ENCODE measurements at places on chromosomes 12 and 14. TPM values are rescaled to one million over a fixed set of nuclear protein-coding genes. Genes with fewer than 3 reads are reported as not detected.

Gene CCDC198
- total RNA-seq: not detected

Gene ACOT6
- not detected for total RNA-seq

Gene PPP4R4
- 4.9 TPM for total RNA-seq

Gene OR4K5
- total RNA-seq: not detected

Gene ZNF10
- 4.8 TPM for total RNA-seq

Gene CEP83
- total RNA-seq: 15.0 TPM

Gene PPP2R3C
- total RNA-seq: 51.7 TPM

Gene CFAP251
- 2.2 TPM for total RNA-seq

Gene DTX3
- total RNA-seq: 19.3 TPM

Gene AGAP2
- total RNA-seq: 85.1 TPM

Data from activated CD4-positive, alpha-beta memory T cell treated with anti-CD3 and anti-CD28 coated beads, Interleukin-2, amount 10 ng/mL, durations not matched to agents 7 days and 5 days (primary cell).